ENCODE measurements at places on chromosomes 4 and X.

DNA sequence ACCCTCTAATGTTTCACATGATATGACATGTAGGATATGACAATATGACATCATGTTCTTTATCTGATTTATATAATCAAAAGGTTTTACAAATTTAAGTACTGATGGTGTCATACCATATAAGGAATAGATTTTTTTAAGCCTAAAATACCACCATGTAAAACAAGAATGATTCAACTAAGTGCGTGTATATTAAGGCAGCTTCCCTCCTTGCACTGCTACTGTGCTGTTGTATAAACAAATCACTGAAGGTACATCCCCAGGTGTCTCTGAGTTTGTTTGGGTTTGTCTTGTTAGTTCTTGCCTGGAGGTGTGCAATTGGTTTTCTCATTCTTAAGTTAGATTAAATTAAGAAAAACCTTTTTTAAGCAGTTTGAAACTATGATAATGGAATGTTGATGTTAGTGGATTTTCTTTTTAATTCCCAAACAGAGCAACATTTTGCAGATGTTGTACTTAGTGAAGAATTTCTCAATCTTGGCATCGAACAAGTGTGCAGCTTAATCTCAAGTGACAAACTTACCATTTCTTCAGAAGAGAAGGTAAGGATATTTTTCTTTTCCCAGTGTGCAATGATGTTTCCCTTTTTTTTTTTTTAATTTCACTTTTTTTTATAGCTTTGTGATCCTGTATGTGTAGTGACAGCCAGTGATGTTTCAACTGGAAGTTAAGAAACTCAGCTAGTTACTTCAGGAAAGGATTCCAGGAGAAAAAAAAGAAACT, 33.4 kb upstream of the MSMO1 start:
- no peak for DNase-seq

DNA sequence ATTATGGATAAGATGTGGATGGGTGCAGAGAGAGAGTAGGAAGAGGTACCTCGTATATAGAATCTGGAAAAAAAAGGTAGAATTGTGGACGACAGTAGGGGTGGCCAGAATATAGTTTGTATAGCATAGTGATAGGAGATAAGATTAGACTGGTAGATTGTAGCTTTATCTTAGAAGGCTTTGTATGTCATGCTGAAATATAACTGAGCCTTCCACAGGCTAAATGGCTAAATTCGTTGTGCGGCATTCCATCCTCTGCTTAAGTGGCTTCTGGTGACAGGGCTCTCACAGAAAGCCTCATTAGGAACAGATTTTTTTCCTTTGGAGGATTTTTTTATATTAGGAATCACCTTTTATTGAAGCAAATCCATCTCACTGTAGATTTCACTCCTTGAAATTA, 142.3 kb upstream of the BMPR1B start:
- DNase-seq: no peak

DNA sequence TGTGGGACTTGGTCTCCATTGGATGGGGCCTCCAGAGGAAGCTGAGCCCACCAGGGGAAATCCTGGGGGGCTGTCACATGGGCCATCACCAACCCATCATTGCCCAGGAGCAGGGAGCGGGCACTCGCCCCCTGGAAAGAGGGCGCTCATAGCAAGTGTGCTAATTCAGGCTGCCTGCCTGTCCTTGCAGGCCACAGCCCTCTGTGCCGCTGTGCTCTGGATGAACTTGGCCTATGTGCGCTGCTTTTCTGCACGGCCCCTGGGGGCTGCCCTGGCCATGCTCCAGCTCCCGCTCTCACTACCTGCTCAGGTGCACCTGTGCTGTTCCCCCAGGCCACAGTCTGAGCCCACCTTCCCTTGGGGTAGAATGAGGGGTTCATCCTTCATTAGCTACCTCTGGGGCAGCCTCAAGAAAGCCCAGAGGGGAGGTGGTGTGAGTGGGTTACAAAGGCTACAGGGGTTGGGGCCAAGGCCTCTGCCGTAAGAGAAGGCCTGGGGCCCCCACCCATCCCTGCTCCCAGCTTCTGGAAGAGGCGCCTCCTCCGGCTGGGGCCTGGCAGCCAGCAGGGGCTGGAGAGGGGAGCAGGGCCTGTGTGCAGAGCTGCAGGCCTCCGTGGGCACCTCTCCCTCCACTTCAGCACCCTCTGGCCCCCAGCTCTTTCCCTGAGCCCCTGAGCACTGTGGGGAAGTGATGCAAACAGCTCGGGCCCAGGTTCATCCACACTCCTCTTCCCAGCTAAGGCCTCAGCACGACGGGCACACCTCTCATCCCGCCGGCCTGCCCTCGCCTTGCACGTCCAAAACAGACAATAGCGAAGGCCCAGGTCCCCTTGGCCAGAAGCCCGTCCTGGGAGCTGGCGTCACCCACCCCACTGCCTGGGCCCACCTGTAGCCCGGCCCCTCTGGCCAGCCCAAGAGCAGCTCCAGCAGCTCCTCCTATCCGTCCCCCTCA, 8.9 kb downstream of the CFAP99 start:
- no peak for DNase-seq

DNA sequence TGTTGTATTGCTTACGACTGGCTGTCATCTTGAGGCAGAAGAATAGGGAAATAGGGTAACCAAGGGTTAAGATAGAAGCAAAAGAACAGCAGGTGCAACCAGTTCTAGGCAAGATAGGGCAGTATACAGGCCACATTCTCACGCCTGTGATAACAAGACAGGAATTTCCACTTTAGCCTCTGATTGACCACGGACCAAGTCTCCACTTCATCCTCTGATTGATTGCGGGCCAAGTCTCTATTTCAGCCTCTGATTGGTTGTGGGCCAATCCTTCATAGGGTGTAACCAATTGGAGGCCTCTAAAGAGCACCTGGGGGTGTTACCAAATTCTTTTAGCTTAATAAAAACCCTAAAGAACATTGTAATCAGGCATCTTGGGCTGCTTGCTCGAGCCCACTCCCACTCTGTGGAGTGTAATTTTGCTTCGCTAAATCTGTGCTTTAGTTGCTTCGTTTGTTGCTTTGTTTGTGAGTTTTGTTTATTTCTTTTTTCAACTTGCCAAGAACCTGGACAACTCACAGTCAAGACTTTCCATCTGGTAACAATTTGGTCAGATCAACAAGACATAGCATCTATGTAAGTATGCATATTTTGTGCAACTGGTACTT, 8.7 kb upstream of the TBC1D9 start:
- no peak for DNase-seq

DNA sequence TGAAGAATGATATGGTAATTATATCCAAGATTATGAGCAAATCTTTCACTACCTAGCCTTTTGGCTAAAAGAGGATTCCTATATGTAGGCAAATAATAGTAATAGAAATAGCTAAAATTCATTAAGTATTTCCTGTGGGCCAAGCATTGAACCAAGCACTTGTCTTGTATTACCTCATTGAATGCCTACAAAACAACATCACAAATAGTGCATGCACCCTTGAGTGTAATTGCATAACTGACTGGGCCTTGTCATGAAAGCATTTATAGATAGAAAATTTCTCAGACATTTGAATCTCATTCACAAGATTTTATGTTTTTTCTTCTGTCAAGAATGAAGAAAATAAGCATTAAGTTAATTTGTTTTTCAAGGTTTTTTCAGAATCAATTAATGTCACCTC, 3.9 kb upstream of the HPGDS start:
- no peak for DNase-seq

GRCh38 chr4:87632469-87632868, 17.6 kb upstream of the DMP1 start:
- no peak for DNase-seq

GRCh38 chr4:184651899-184652298, 2.4 kb downstream of the PRIMPOL start:
- DNase-seq: no peak

- DNase-seq: no peak
Measured at GRCh38 chrX:40405399-40405798, 175.4 kb upstream of the ATP6AP2 start.
